ENCODE measurements at places on chromosomes 1 and 21. TPM values are rescaled to one million over a fixed set of nuclear protein-coding genes. Genes with fewer than 3 reads are reported as not detected.
A peak's percentile ranks its signal among the peaks of the same experiment; 100 is the strongest.

- DNase-seq = no peak
Measured at GRCh38 chr1:167503626-167504466, 14.5 kb downstream of the CD247 start.

DNA sequence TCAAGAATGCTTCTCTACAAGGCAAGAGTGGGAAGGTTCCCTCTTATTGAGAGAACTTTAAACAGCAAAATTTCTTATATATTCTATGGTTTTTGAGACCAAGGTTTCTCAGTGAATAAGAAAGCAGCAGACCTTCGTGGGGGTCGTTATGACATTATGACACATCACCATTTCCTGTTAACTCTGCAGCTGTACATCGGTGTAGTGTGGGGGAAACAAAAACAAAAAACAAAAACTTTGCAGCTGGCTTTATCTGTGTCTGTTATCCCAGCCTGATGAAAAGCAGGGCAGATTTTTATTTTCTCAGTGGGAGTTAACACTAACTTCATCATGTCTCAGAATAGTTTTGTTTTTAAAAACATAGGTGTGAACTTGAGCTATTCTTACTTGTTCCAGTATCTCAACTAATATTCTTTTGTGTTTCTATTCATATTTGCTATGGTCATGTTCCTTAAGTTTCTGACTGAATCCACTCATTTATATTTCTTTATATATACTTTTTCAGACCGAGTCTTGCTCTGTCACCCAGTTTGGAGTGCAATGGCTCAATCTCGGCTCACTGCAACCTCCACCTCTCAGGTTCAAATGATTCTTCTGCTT lies 2.1 kb downstream of the SDE2 start:
- peak; percentile 66 for DNase-seq

DNA sequence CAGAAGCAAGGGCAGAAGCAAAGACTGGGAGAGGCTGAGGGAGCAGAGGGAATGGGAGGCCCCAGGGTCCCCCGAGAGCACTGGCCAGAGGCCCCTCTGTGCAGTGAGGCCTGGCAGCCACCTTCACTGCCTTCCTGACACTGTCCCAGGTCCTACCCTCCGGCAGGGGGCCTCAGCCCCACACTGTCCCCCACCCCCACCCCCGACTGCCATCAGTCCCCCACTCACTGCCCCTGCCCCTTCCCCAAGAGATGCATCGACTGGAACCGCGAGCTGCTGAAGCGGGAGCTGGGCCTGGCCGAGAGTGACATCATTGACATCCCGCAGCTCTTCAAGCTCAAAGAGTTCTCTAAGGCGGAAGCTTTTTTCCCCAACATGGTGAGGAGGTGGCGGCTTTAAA lies 13.0 kb upstream of the PADI6 start:
- DNase-seq = no peak

DNA sequence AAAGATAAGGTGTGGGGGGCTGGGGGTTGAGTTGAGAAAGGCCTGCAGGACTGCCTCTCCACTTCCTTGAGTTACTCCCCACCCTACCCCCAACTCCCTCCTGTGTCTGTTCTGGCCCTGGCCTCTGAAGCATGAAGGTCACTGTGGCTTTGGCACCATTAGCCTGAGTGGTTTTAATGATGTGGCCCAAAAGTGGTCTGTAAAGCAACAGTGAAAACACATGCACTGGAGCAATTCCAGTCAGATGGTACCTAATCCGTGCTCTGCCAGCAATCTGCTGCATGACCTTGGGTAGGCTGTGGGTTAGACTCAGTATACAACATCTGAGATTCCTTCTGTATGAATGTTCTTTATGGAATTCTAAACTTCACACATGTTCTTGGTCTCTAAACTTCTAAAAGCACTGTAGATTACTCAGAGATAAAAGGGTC lies 86.5 kb upstream of the ATP1A1 start:
- DNase-seq = no peak

GRCh38 chr21:35075546-35075945 lies 26.4 kb upstream of the RUNX1 start:
- no peak for DNase-seq

DNA sequence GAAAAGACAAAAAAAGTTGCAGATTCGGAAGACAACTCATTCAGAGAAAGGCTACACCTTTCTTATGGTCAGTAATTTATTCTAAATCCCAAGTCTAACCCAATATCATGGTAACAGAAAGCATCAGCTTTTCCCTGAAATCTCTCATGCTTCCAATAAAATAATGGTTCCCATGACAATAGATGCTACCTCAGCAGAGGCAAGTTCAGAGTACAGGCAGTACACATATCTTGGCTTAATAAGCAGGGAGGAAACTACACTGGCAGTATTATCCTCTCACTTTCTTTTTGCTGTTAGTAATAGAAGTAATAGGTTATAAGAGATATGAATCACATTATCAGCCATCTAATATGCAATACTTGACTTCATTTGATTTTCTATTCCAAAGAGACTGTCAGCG lies 137.1 kb downstream of the DPYD start:
- DNase-seq = no peak

GRCh38 chr21:34589511-34590282 lies 25.2 kb downstream of the RCAN1 start:
- no peak for DNase-seq

DNA sequence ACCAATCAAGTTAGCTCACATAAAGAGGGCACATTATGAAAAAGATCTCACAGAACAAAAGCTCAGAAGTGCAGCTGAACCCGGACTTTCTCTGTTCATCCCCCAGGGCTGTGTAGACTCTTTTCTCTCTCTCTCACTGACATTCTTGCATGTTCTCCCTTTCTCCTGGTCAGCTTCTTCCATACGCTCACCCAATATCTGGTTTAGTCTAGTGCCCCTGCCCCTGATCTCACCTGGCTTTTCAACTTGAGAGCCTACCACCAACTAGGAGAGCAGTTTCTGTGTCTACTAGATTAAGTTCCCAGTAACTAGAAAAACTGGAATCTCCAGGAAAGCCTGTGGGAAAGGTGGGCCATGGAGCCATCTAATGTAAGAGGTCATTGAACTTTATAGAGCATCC lies 126.9 kb upstream of the GRIK3 start:
- no peak for DNase-seq

GRCh38 chr1:203444171-203444576 lies 31.4 kb upstream of the PRELP start:
- peak; percentile 60 for DNase-seq

- no peak for DNase-seq
Measured at GRCh38 chr1:115609021-115609420, 32.7 kb upstream of the VANGL1 start.

GRCh38 chr1:183353597-183353996 lies 64.6 kb downstream of the NMNAT2 start:
- DNase-seq = no peak

DNA sequence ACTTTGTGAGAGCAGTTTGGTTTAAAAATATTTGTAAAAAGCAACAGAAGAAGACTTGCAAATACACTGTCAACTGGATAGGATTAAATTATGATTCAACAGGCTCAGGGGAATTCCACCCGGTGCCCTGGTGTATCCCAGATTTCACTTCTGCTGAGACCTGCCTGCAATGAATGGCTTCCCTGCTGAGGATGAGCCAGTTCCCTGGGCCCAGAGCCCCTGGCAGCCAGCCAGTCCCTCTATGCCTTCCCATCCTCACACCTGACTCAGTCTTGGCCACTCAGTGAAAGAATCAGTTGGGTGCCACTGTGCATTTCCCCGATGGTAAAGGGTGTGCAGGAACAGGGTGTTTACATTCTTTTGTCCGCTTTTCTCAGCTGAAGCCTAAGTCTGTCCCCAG lies 64.4 kb downstream of the KCTD3 start:
- DNase-seq = no peak

DNA sequence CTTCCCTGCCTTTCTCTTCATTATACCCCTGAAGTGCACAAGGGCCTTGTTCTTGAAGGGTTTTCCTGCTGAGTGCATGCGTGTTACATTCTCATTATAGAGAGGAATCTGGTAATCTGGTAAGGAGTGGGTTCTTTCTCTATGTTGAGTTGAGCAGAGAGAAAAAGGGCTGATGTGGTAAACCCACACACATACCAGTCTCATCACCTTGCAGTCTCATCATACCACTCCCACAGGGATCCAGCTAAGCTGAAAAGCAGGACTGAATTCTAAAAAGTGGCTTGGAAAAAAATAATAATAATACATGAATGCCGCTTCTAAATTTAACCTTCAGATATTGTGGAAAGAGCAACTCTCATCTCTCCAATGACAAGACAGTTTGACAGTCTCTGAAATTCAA lies 10.5 kb upstream of the HTR1D start:
- DNase-seq = no peak

DNA sequence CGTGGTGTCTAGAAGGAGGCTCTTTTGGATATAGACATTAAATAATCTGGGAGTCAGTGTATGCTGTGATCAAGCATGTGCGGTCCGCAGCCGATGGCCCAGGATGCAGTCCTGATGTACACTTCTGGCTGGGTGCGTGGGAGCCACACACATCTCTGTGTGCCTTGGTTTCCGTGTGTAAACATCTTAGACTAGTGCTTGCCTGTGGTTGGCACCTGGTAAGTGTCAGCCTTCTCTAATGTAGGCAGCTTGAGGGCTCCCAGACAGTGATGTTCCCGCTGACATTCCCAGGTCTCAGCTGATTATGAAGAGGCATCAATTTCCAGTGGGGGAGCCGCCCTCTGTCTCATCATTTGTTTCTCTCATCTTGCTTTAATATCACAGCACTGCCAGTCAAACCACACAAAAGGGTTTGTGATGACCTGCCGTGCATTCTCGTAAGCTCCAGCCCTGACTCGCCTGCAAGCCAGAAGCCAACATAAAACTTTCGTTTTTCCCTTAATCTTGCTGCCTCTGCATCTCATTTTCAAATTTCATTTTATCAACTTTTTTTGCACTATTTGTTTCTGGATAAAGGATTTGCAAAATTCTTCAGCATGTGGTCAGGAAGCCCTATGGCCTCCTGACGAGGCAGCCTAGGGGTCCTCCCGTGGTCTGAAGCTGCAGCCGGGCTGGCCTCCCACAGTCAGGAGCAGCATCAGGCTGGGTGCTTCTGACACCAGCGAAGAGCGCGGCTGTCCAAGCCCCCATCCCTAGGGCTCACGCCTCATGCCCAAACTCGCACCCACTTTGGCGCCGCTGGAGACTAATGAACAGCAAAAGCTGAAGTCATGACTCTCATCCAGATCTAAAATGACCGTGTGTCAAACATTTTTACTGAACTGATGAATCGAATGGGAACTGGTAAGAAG lies 28.1 kb downstream of the PDE9A start:
- DNase-seq = no peak

TADA1 gene
- 20.3 TPM for total RNA-seq

ARHGEF11 gene
- total RNA-seq = 3.8 TPM

TCP10L gene
- total RNA-seq = 1.2 TPM

UMODL1 gene
- total RNA-seq = 10.0 TPM

TBX19 gene
- total RNA-seq = 0.74 TPM

NPR1 gene
- total RNA-seq = not detected

SPRR3 gene
- total RNA-seq = not detected

DHRS3 gene
- total RNA-seq = not detected

All from OCI-LY7 (cell line).